H1 (cell line): ENCODE measurements at places on chromosomes 11 and 22. TPM values are rescaled to one million over a fixed set of nuclear protein-coding genes. Genes with fewer than 3 reads are reported as not detected.

Gene ARHGAP20
- total RNA-seq: 0.11 and 0.28 TPM in 2 replicates

Gene SAC3D1
- 19.4 and 23.3 TPM in 2 replicates for total RNA-seq

Gene APOBEC3A
- not detected in 2 replicates for total RNA-seq

- no peak for DNase-seq
Observed at GRCh38 chr22:37792494-37792893, 15.2 kb upstream of the GCAT start.
